Stimulated activated CD8-positive, alpha-beta memory T cell treated with anti-CD3 and anti-CD28 coated beads, Interleukin-15, amount 100 ng/mL, for 1 hour (primary cell): ENCODE measurements at places on chromosomes 12 and 14.

- DNase-seq, result no peak
Observed at GRCh38 chr12:105470601-105471000, 140.1 kb downstream of the C12orf75 start.

DNA sequence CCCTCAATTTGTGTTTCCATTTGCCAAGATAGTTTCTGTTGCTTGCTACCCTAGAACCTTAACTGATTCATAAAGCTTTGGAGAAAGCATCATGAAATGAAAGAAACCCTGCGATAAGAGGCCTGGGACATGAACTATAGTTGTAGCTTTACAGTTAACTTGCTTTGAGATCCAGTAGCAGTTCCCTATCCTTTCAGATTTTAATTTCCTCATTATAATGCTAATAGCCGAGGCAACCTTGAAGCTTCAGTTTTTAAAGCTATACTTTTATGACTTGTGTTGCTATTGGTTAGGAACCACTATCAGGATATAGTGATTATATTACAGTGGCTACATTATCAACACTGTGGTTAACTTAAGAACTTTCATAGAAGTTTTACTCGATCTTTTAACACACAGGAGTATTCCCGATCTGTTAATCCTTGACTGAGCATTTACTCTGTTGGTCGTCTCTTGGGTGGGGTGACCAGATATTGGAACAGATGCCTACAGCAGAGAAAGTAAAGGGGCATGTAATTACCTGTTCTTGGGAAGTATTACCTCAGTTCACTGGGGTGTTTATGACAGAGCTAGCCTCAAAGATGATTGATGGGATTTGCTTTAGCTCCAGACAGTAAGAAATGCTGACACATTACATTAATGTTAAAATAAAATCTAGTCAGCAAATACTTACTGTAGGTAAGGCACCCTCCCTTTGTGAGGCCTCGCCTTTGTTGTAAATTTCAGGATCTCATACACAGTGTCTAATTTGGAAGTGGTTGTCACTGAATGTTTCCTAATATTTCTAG lies 86.2 kb upstream of the CSRP2 start:
- DNase-seq, result no peak

DNA sequence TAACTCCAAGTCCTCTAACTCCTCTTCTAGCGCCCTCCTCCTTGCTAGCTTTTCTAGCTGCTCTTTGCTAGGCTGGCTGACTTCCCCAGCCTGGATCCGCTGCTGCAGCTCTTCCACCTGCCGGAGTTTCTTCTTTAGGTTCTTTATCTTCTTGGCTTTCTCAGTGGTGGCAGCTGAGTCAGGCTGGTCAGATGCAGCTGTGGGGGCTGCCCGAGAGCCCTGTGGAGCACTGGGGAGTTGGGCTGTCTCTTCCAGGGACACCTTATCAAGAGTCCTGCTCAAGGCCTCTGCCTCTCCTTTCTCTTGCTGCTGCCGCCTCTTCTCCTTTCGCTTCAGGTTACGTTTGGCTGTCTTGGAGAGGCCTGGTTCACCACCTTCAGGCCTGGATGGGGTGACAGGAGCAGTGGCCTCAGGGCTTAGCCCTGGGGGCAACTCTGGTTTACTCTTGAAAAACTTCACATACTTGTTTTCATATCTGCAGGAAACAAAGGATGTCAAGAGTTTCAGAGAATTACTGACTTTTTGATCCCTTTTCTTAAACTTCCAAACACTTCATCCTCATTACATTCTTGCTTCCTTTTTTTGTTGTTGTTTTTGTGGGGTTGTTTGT lies 25.7 kb downstream of the PYM1 start:
- DNase-seq, result no peak

- DNase-seq, result no peak
Observed at GRCh38 chr12:104094284-104094683, 30.0 kb downstream of the HCFC2 start.

DNA sequence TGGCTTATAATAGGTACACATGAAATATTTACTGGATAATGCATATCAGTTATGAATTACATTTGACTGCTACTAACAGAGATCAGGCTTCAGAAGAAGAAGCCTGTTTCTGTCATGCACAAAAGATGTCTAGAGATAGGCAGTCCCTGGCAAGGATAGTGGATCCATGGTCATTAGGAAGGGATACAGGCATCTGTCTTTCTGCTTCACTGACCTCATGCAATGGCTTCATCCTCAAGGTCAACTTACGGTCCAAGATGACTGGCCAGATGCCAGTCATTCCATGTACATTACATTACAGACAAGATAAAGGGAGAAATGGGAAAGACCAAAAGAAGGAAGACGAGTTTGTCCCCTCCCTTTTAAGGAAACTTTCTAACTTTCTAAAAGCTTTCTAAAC lies 94.0 kb downstream of the NUAK1 start:
- DNase-seq, result no peak

DNA sequence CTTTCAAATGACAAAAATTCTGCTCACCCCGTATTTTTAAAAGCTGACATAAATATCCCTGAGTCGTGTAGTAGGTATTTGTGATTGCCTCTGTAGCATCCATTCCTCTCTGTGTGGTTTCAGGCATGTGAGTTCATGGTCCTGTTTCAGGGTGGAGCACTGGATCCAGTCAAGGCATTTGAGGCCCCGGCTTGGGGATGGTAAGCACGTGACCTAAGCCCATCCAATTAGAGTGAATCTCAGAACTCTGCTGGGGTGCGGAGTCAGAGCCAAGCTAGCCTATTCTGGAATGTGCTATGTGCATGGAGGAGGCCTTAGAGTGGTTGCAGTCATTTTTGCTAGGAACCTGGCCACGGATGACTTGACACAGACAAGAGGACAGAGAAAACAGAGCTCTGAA lies 4.3 kb upstream of the CSRP2 start:
- DNase-seq, result no peak

DNA sequence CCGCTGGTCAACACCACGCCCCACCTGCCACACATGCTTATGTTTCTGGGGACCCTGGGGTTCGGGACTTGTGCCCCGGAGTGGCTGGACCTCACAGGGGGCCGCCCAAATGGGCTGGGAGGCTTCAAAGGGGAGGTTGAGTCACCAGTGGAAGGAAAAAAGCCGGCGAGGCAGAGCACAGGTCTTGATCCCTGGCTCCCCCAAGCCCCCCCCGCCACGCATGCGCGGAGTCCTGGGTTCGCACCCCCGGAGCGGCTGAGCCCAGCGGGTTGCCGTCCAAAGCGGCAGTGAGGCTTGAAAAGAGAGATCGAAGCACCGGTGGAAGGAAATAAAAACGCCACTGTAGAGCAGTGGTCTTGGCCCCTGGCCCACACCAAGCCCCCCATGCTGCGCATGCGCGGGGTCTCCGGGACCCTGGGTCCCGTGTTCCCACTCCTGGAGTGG lies 313.5 kb downstream of the ALG10 start:
- no peak for DNase-seq

DNA sequence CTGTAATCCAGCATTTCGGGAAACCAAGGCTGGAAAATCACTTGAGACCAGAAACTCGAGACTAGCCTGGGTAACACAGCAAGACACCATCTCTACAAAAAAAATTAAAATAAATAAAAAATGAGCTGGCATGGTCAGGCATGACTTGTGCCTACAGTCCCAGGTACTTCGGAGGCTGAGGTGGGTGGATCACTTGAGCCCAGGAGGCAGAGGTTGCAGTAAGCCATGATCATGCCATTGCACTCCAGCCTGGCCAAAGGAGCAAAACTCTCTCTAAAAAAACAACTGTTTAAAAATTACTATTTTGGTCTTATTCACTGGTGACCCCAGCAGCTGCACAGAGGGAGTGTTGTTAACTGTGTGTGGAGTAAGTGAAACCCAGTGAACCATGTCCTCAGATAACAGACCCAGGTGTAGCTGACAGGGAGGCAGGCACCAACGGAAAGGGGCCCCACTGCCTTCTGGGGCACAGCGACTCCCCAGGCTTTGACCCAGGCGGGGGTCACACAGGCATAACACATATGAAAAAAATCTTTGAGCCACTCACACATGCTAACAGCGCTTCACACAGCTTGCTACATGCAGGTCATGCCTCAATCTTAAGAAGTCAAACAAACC lies 12.1 kb downstream of the DDX54 start:
- DNase-seq, result no peak

- DNase-seq, result no peak
Observed at GRCh38 chr12:121033625-121034349, 5.3 kb downstream of the OASL start.

DNA sequence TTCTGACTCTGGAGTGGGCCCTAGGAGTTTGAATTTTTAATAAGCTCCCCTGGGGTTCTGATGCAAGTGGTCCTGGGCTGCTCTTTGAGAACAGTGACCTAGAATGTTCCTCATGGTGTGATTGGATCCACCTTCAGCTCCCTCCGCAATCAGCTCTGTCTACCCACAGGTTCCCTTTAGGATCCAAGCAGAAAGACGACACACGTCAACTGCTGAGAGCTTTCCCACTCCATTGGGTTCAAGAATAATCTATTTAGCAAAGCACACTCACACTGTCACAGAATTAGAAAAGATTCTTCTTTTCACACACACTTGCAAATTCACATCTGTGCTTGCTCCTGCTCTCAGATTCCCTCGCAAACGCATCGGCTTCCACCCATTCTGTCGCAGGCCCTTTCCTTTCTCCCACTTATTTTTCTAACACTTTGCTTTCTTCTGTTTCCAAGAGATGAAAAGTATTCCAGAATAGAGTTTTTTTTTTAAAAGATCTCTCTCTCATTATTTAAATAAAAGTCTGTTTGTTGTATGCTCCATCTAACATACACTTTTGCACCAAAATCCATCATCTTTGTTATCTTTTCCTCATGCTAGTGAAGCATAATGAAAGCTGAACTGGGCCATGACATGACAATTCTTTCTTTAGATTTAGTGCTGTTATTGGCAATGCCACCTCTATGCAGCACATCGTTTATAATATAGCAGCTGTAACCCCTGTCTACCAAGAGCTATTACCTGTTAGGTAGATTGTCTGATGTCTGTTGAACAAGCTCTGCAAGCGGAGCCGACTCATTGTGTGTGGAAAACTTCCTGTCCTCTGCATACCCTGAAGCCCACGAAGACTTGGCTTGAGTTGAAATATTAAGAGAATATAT lies 73.1 kb downstream of the CACNA1C start:
- no peak for DNase-seq

GRCh38 chr14:88841741-88842140 lies 17.3 kb downstream of the TTC8 start:
- no peak for DNase-seq

DNA sequence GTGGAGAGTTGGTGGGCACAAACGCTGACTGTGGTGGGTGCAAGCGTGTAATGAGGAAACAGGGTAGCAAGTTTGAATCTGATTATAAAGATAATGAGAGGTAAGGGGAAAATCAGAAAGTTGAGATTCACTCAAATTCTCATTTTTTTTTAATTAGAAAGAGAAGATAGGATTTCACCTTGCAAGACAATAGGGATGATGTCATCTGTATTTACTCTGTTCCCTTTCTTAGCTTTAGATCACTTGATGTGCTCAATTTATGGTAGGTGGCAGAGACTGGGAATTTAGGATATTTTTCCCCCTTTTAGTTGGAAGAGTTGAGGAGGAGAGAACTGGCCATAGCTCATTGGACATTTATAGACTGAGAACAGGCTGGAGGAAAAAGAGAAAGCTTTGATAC lies 363.6 kb downstream of the AEBP2 start:
- DNase-seq, result no peak

- DNase-seq, result peak; percentile 46
Observed at GRCh38 chr14:91317381-91318308, 73.1 kb upstream of the GPR68 start.

- DNase-seq, result no peak
Observed at GRCh38 chr12:124391340-124392261, 96.7 kb downstream of the RFLNA start.

- no peak for DNase-seq
Observed at GRCh38 chr14:32417956-32418552, 89.0 kb downstream of the AKAP6 start.

GRCh38 chr12:121494093-121494787 lies 86.6 kb downstream of the KDM2B start:
- peak; percentile 52 for DNase-seq

DNA sequence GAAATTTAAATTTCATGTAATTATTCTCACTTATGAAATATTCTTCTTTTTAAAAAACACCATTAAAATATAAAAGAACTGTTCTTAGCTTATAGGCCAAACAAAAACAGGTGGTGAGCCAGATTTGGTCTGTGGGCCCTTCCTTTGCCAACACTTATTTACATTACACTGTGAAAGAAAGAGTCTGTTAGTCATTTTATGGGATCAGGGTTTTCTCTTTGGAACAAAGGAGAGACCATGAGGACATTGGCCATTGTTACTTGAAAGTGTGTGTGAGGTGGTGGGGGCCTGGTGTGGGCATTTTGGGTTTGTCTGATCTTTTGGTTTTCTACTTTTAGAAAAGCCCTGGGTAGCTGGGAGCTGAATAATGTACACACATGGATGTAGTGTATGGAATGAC lies 62.7 kb downstream of the TTC6 start:
- DNase-seq, result no peak

- no peak for DNase-seq
Observed at GRCh38 chr12:57511588-57512325, 8.6 kb downstream of the DDIT3 start.

GRCh38 chr12:2110127-2110526 lies 57.3 kb downstream of the CACNA1C start:
- no peak for DNase-seq

DNA sequence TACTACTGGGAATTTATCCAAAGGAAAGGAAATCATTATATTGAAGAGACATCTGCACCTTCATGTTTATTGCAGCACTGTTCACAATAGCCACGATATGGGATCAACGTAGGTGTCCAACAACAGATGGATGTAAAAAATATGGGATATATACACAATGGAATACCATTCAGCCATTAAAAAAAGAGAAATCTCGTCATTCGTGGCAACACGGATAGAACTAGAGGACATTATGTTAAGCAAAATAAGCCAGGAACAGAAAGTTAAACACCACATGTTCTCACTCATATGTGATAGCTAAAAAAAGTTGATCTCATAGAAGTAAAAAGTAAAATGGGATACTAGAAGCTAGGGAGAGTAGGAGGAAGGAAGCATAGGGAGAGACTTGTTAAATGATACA lies 82.9 kb upstream of the CLMN start:
- no peak for DNase-seq

DNA sequence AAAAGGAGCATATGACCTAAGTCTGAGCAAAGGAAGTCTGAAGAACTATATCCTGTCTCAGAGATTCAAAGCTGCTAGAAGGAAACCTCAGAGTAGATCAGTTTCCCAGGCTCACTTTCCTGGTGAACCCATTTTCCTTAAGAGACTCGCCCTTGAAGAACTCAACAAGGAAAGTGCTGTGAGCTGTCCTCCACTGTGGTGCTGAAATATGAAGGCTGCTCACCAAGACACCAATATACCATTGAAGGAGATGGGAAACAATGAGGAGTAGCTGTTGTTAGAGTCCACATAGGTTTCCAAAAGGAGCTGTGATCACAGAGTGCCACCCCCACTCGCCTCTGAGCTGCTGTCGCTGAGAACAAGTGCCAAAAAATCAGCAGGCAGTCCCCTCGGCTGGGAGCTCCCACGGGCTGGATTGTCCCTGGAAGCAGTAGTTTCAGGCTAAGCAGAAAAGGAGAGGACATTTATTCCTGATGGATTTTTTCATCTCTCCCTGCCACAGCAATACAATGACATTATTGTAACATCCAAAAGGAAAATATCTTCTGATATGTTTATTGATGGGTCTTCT lies 282.1 kb downstream of the RPS29 start:
- DNase-seq, result no peak
